ENCODE measurements at places on chromosomes 7 and 10.

- H3K36me3 ChIP-seq = no peaks in the 10 kb centered on the region
- no peak overlapping the region for H3K4me3 ChIP-seq
- no peaks in the 10 kb centered on the region for H3K4me1 ChIP-seq
- peaks cover 3% of the 10 kb centered on the region for H3K27me3 ChIP-seq
These were observed 621.5 kb upstream of the MKI67 start for GRCh38 chr10:128747582-128748346.

- H3K27me3 ChIP-seq = no peaks in the 10 kb centered on the region
- H3K4me3 ChIP-seq = no peak overlapping the region
- no peaks in the 10 kb centered on the region for H3K4me1 ChIP-seq
- no peak overlapping the region for H3K27ac ChIP-seq
- no peaks in the 10 kb centered on the region for H3K36me3 ChIP-seq
These were observed 275.8 kb downstream of the KCNMA1 start for GRCh38 chr10:77361831-77362230.

GRCh38 chr7:140058517-140058916 lies 4.2 kb downstream of the PARP12 start:
- no peak for DNase-seq
- H3K36me3 ChIP-seq = no peaks in the 10 kb centered on the region
- H3K4me1 ChIP-seq = peaks cover 7% of the 10 kb centered on the region
- H3K27me3 ChIP-seq = no peaks in the 10 kb centered on the region
- no peak overlapping the region for H3K4me3 ChIP-seq
- no peak overlapping the region for H3K27ac ChIP-seq

DNA sequence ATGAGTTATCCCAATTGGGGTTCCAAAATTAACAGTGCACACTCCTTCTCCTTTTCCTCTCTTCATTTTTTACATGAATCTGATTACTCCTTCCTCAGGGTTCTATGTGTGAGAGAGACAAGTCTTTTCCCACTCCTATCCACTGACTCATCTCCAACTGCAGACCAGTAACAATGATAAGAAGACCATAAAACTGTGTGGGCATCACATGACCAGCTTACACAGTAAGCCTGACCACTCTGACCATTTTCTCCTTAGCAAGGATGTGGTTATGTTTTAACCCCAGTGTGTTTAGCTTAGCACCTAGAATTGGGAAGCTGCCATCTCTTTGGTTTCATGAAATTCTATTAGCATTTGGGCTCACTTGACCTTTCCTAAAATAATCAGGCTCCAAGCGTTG lies 145.0 kb upstream of the CALCR start:
- no peaks in the 10 kb centered on the region for H3K27me3 ChIP-seq
- DNase-seq = no peak
- no peaks in the 10 kb centered on the region for H3K36me3 ChIP-seq

GRCh38 chr7:34315032-34315431 lies 343.0 kb upstream of the NPSR1 start:
- H3K4me1 ChIP-seq = no peaks in the 10 kb centered on the region
- no peak overlapping the region for H3K4me3 ChIP-seq
- no peaks in the 10 kb centered on the region for H3K27me3 ChIP-seq
- no peak for DNase-seq
- no peak overlapping the region for H3K27ac ChIP-seq

DNA sequence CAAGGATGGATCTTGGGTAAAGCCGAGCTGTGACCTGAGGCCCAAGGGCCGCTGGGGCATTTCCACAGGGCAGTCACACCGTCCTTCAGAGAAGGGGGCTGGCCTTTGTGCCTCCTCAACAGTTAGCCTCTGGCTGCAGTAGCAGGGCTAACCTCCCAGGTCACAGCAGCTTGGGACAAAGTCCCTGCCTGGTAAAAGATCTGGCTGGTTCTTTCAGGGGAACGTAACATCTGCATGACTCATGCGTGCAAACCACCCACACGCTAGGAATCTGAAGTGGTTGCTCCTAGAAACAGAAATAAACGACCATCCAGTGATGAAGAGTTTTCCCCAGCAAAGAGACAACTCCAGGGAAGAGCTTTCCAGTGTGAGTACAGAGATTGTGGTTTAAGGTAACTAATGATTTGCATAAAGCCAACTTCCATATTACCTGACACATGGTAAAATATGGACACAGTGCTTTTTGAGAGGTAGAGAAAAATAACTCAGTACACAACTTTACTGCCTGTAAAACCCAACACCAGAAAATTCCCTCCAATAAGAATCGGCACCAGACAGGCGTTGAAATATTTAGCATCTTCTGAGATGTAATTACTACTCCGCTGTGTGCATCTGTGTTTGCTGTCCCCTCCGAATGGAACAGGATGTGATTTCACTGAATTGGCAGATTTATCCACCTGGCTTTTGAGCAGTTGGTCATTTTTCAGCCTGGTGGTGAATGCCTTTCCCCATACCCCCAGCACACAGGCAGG lies 84.9 kb upstream of the ADRB1 start:
- H3K27ac ChIP-seq = peak overlapping the region; percentile 87
- no peaks in the 10 kb centered on the region for H3K27me3 ChIP-seq

GRCh38 chr7:130292682-130293257 lies at the start of gene CPA4:
Gene CPA4, plus strand, starts transcription at chr7:130293161. Its CDS starts 20 bp downstream, at chr7:130293181.
- H3K4me3 ChIP-seq = no peak within 1 kb of the TSS
- H3K4me1 ChIP-seq = no peaks in the 10 kb centered on the region
- DNase-seq = no peak
- no peaks in the 10 kb centered on the region for H3K27me3 ChIP-seq

- H3K27me3 ChIP-seq = no peaks in the 10 kb centered on the region
- no peak overlapping the region for H3K4me3 ChIP-seq
These were observed 1.5 kb upstream of the EXOC6 start for GRCh38 chr10:92846854-92847201.

- no peaks in the 10 kb centered on the region for H3K36me3 ChIP-seq
- H3K27ac ChIP-seq = no peak overlapping the region
- H3K4me3 ChIP-seq = no peak overlapping the region
- H3K4me1 ChIP-seq = no peaks in the 10 kb centered on the region
- H3K27me3 ChIP-seq = no peaks in the 10 kb centered on the region
These were observed 58.1 kb upstream of the ST8SIA6 start for GRCh38 chr10:17512341-17513001.

DNA sequence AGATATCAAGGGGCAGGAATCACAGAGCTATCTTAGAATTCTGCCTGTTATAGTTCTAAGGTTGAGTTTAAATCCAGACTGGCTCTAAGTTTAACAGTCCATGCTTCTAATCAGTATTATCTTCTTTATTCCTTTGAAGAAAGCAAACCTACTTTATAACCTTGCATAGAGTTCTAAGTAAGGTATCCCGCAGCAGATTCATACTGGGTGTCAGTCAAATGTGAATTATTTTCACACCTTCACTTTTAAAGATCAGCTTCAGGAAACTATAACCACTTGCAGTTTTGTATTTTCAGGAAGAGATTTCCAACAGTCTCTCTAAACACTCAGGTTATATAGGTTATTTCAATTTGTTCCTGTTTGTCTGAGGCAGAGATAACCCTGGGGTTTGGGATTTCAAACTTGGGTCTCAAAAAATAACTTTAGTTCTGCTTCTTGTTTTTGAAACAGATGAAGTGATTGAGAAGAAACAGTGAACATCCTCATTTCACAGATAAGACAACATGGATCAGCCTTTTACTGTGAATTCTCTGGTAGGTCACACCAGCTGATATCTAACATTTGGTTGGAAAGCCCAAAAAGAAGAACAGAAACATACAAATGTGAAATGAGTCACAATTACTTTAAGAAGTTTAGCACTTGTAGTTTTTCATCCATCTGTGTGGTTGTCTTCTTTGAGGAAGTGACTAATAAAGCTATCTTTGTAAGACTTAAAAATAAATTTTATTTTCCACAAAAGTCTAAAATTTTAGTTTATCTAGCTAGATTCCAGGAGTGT lies 21.4 kb downstream of the STAMBPL1 start:
- DNase-seq = no peak
- no peak overlapping the region for H3K27ac ChIP-seq
- no peak overlapping the region for H3K4me3 ChIP-seq
- no peaks in the 10 kb centered on the region for H3K27me3 ChIP-seq
- no peaks in the 10 kb centered on the region for H3K4me1 ChIP-seq

DNA sequence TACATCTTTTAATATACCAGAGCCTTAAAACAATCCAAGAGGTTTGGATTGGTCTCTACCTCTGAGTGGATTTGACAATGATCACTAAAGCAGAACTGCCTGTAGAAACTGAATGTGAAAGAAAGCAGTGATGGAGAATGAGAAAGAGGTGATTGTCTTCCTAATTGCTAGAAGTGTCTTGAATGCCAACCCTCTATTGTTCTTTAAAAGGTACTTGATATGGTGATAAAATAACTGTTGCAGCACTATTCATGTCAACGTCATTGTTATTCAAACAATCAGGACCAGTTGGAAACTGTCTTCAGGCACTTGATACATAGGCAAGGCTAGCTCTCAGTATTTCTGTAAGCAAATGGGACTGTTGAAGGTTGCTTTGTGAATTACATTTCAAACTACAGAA lies 47.9 kb upstream of the ITPRID1 start:
- H3K36me3 ChIP-seq = no peaks in the 10 kb centered on the region
- no peaks in the 10 kb centered on the region for H3K4me1 ChIP-seq
- no peak for DNase-seq
- H3K4me3 ChIP-seq = no peak overlapping the region
- no peak overlapping the region for H3K27ac ChIP-seq

DNA sequence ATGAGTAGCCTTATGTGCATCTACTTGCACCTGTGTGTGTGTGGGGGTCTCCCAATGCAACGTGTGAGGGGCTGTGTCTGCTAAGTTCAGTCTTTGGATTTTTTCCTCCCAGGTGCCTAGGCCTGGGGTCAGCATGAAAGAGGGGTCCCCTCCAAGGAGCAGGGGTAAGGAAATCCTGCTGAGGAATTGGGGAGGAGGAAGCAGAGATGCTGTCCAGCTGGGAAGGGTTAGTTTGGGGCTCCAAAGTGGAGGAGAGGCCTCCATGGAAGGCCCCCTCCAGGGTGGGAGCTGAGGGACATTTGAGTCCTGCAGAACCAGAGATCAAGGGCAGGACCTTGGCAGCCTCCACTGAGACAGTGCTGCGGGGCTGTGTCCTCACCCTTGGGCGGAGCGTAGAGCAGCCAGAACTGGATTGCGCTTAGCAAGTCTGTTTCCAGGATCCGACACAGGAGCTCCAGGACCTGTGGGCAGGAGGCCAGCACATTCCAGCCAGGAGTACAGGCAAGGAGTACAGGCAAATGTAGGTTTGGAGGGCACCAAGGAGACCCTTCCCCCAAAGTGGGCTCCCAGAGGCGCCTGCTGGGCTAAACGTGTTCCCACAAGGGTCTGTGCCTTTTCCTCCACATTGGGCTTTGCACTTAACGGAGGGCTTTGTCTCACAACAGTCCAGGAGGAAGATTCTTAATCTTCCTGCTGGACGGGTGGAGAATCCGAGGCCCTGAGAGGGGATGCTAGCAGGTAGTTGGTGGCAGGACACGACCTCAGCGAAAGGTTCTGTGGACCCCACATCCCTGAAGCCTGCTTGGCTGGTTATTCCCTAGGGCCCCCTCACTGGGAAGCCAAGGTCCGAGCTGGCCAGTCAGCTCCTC lies 10.1 kb downstream of the TBATA start:
- no peaks in the 10 kb centered on the region for H3K36me3 ChIP-seq
- H3K4me1 ChIP-seq = no peaks in the 10 kb centered on the region
- no peak overlapping the region for H3K4me3 ChIP-seq

- DNase-seq = no peak
- H3K4me1 ChIP-seq = no peaks in the 10 kb centered on the region
- no peaks in the 10 kb centered on the region for H3K36me3 ChIP-seq
- no peak overlapping the region for H3K4me3 ChIP-seq
- no peak overlapping the region for H3K27ac ChIP-seq
- H3K27me3 ChIP-seq = peaks cover 3% of the 10 kb centered on the region
These were observed 80.3 kb upstream of the UCN3 start for GRCh38 chr10:5284311-5285057.

DNA sequence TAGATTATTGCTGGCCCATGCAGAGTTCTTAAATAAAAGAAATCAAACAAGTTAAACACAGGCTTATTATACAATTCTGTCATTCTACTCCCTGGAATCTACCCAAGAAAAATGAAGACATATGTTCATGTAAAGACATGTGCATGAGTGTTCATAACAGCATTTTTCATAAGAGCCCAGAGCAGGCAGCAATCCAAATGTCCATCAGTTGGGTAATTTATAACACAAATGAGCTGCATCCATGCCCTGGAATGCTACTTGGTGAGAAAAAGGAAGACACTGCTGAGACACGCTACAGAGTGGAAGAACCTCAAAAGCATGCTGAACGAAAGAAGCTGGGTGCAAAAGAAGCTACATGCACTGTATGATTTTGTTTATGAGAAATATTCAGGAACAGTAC lies 342.6 kb downstream of the TCERG1L start:
- H3K27ac ChIP-seq = no peak overlapping the region
- H3K4me3 ChIP-seq = no peak overlapping the region
- no peaks in the 10 kb centered on the region for H3K4me1 ChIP-seq
- no peaks in the 10 kb centered on the region for H3K36me3 ChIP-seq

GRCh38 chr10:88926566-88927415 lies 25.8 kb downstream of the ACTA2 start:
- H3K27me3 ChIP-seq = no peaks in the 10 kb centered on the region
- no peak overlapping the region for H3K27ac ChIP-seq
- H3K4me3 ChIP-seq = no peak overlapping the region
- no peaks in the 10 kb centered on the region for H3K4me1 ChIP-seq

GRCh38 chr10:125802739-125803138 lies 20.3 kb downstream of the UROS start:
- H3K27ac ChIP-seq = no peak overlapping the region
- H3K36me3 ChIP-seq = no peaks in the 10 kb centered on the region
- H3K4me1 ChIP-seq = no peaks in the 10 kb centered on the region

GRCh38 chr7:2993868-2994267 lies 49.8 kb downstream of the CARD11 start:
- H3K36me3 ChIP-seq = no peaks in the 10 kb centered on the region
- H3K4me1 ChIP-seq = no peaks in the 10 kb centered on the region
- no peaks in the 10 kb centered on the region for H3K27me3 ChIP-seq
- DNase-seq = peak; percentile 48
- no peak overlapping the region for H3K27ac ChIP-seq

DNA sequence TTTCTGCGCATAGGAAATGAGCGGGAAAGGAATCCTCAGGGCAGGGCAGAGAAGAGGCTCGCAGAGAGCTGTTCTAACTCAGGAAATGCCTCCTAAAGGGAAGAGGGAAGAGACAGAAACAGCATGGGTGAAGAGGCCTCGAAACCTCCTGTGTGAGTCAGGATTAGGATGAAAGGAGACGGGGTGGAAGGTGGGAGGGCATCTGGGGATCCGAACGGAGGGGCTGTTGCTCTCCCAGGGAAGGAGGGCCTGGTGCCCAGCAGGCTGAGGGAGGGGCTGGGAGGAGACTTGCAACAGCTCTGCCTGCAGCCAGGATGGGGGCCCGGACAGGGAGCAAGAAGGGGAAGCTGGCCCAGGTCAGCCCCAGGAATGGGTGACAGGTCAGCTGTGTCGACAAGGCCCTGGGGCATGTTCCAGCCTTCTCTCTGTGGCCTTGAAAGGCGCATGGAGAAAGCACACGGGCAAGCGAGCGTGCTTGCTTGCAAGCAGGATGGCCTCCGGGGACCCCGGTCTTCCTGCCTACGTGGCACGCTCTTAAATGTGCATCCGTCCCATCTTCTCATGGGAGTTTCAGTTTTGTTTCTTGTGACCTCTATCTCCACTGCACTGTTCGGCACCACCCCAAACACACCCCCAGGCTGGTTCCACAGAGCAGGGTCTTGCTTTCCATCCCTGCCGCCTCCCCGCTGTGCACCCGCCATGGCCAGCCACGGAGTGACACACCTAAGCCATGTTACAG lies 63.5 kb downstream of the HIPK2 start:
- H3K4me3 ChIP-seq = no peak overlapping the region
- H3K27me3 ChIP-seq = no peaks in the 10 kb centered on the region
- H3K36me3 ChIP-seq = peaks cover 11% of the 10 kb centered on the region

Measured in prostate gland (tissue), 2 donors.